Hindlimb muscle (tissue), 1 donor: ENCODE measurements at places on chromosomes 13 and 19.

DNA sequence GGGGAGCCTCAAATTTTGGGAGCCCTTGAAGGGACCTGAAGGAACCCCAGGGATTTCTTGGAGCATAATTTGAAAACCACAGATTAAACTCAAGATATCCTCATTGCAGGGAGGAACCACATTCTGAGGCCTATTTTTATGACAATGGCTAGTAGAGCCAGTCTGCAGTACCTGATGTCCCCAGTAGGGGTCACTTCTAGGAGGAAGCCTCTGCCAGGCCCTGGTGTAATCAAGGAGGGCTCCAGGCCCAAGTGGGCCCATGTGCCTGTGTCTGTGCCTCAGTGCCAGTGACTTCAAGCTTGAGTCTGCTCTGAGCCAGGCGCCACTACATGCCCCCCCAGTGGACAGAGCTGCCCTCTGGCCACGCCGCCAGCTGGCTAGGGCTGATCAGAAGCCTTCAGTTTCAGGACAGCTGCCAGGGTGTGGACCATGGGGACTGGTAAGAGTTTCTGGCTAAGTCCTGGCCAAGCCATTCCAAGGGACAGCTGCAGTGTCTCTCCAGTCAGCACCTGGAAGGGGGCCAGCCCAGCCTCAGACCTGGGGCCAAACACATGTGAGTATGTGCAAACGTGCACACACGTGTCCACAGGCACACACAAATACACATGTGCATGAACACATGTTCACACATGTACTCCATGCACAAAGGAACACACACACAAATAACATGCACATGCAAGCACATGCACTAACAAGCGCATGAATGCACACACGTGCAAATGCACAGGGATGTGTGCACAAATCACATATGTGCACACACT is 20.5 kb upstream of the SLC7A10 start:
- peak; percentile 64 for DNase-seq

- DNase-seq = no peak
Measured at GRCh38 chr13:109728791-109729731, 57.3 kb downstream of the IRS2 start.

DNA sequence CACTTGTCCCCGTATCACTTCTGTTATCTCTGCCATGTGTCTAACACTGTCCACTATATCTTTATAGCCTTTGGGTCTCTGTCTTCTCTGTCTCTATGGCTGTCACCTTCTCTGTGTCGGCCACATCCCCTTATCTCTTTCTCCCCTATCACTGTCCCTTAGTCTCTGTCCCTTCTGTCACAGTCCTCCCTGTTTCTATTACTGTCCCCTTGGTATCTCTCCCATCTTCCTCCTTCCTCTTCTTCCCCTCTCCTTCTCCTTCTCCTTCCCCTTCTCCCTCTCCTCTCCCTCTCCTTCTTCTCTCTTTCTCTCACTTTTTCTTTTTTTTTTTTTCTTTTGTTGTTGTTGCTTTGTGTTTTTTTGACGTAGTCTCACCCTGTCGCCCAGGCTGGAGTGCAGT is 34.7 kb upstream of the LRRC4B start:
- no peak for DNase-seq

DNA sequence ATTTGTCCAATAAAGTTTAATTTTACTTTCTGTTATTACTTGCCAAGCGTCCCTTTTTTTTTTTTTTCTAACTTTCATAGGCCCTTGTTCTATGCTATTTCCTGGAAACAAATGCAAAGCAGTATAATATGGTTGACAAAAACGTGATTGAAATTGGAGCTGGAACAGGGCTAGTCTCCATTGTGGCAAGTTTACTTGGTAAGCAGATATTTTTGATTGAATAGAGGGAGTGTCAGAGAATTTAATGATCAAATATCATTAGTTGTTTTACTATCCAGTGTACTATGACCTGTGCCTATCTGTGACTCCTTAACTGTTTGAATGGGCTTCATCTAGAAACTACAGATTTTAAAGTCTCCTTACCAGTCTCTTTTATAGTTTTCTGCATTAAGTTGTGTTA is 46.7 kb downstream of the ERCC5 start:
- DNase-seq = no peak

- no peak for DNase-seq
Measured at GRCh38 chr19:22144394-22144793, 52.4 kb downstream of the ZNF676 start.

DNA sequence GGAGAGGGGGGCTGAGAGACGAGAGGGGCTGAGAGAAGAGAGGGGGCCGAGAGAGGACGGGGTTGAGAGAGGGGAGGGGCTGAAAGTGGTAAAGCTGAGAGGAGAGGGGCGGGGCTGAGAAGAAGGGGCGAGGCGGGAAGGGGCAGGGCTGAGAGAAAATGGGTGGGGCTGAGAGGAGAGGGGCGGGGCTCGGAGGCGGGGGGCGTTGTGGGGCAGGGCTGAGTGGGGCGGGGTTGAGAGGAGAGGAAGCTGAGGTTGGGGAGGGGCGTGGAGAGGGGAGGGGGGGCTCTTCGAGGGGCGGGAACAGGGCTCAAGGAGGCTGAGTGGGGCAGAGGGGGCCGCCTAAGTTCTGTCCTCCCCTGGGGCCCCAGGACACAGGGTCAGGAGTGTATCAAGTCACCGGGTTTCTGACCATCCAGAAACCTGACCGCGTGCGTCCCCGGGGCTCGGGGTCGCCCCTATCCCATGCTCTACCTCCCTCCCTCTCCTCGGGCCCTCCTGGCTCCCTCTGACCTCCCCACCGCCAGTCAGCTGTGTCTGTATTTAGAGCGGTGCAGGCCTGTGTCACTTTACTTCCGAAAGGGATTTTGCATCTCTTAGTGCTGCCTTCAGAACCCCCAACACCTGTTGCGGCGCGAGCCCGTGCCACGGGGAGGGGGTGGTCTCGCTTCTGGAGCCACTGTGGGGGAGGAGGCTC is 38.6 kb upstream of the SEMA6B start:
- no peak for DNase-seq

- DNase-seq = no peak
Measured at GRCh38 chr13:44394658-44395057, 21.0 kb downstream of the SERP2 start.

- DNase-seq = no peak
Measured at GRCh38 chr13:96650301-96650886, 343.9 kb downstream of the OXGR1 start.

- no peak for DNase-seq
Measured at GRCh38 chr19:2382530-2383222, 22.6 kb downstream of the TMPRSS9 start.

GRCh38 chr13:41641961-41642360 is 184.6 kb downstream of the RGCC start:
- DNase-seq = no peak

DNA sequence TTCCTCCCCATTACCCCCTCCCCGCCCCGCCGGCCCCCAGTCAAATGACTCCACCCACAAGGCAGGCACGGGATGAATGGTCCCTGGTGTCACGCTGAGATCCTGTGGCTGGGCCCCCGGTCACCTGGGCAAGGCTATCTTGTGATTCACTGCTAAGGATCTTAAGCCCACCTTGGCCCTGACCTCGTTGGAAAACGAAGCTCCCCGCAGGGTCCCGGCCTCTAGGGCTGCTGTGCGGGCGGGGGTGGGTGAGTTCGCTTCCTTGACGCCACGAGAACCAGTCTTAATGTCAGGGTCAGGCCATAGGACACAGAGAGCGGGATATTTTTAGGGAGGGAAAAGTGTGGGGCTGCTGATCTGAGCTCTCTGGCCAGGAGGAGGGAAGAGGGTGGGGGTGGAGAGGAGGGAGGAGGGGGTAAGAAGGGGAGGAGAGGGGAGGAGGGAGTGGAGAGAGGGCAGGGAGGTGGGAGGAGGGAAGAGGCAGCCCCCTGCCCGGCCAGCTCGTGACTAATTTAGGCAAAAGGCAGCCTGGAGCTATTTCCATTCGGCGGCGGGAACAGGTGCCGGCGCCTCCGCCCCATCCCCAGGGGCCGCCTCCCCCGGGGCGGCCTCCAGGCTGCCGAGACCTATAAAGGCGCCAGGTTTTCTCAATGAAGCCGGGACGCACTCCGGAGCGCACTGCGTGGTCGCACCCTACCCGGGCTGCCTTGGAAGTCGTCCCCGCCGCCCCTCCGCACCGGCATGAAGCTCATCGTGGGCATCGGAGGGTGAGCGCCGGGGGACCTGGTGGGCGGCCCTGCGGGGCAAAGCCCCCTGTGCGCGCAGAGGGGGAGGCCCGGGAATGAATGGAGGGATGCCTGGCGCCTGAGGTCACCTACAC is at the start of gene NMRK2:
Gene NMRK2, plus strand, starts transcription at position 139 of the 880 bp plus-strand sequence. Its CDS starts 603 bp downstream, at position 742.
- no peak for DNase-seq

DNA sequence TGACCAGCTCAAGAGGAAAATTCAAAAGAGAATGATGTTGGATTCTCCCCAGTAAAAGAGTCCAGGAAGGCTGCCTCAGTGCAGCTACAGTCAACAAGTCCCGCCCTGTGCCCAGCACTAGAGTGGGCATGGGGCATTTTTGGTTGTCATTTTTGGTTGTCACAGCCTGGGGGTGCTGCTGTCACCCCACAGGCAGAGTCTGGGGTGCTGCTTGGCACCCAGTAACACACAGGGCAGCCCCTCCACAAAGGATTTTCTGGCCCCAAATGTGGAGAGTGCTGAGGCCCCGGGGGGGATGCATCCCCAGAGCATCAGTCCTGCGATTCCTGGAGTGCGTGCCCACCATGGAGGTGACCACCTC is 28.2 kb upstream of the TMEM255B start:
- DNase-seq = no peak

- no peak for DNase-seq
Measured at GRCh38 chr19:38015216-38015615, 108.2 kb downstream of the SIPA1L3 start.

GRCh38 chr13:108193806-108194205 is 21.5 kb downstream of the LIG4 start:
- no peak for DNase-seq
